ENCODE measurements at places on chromosomes 2 and 18.

- no peak for DNase-seq
Measured at GRCh38 chr18:10343778-10344177, 110.7 kb upstream of the APCDD1 start.

- no peak for DNase-seq
Measured at GRCh38 chr2:66488946-66489345, 54.0 kb downstream of the MEIS1 start.

DNA sequence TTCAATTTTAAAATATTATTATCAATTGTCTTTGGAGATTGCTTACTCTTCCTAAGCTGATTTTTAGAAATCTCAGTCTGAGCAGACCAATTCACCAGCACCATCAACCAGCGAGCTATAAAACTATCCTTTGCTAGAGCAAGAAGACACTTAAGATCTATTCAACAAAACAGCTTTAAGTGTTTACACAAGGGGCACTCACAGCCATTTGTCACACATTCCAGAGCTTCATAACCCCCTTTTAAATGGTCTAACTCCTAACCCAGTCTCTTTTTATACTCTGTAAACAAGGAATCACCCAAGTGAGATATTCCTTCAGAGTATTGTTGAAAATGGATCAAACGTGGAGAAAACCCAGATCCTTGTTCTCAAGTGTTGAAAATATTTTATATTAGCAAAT, 1294.1 kb upstream of the CHAC2 start:
- DNase-seq = peak; percentile 1

- no peak for DNase-seq
Measured at GRCh38 chr2:53854678-53855077, 5.1 kb downstream of the GPR75 start.

DNA sequence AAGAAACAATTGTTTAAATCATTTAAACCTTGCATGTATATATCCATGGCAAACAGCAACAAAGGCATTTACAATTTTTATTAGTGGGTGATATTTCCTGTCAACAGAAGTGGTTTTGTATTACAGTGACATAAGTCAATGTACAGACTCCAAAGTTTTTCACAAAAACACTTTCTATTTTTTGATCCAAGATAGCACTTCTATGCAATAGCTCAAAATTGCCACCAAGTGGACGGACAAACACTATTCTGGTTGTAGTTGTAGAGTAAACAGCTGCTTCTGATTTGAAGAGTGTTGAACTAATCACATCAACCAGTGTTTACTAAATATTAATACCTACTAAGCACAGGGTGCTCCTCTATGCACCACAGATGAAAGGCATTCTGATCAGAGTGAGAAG, 421.4 kb downstream of the NCKAP5 start:
- DNase-seq = peak; percentile 27

DNA sequence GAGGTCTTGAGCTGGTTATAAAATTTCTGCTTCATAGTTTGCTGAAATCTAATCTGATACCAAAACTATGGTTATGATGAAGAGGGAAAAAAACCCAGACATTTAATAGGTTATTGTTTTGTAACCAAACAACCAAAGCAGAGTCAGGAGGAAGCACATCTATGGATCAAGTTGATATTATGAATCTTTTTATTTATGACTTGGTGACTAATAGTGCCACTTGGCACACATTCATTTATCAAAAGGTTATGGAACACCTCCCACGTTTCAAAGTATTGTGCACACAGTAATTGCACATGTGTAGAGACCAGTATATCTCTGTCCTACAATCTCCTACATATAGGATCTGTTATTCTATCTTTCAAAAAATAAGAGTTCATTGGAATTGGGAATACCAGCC, 93.0 kb downstream of the DPP4 start:
- DNase-seq = no peak

- peak; percentile 94 for DNase-seq
Measured at GRCh38 chr18:3397031-3397750, 52.8 kb upstream of the TGIF1 start.

- DNase-seq = peak; percentile 38
Measured at GRCh38 chr2:149221898-149222297, 108.5 kb upstream of the LYPD6 start.

- DNase-seq = no peak
Measured at GRCh38 chr2:68434981-68435380, 32.1 kb downstream of the FBXO48 start.

GRCh38 chr2:27353762-27354596, 2.6 kb downstream of the GTF3C2 start:
- DNase-seq = no peak

DNA sequence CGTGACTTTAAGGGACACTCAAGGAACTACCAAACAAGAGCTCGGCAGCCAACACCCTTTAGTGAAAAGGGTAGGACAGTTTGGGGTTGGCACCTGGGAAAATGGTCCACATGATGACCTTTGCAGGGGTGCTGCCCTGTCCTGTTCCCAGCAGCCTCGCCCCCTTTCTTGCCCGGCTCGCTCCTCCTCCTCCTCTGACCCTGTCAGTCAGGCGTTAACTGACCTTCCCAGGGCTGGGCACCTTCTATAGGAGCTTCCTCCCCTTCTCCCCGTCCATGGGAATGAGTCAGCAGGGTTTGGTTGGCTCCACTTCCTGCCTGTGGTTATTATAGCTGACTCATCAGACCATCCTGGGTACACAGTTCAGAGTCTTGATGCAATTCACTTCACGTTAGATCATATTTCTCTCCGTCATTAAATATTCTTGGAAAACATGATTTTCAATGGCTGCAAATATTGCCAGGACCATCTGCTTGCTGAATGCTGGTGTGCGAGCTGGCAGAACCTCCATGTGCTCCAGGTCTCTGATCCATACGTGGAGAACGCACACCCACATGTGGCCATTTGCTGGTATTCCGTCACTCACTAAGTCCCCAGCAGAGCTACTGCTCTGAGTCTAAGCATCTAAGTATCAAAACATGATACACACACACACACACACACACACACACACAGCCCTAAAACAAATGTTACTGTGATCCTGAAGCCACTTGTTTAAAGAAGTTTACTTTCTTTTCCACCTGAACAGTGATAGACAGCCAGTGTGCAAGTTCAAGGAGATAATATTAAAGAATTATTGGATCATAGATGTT, 185.0 kb downstream of the ANAPC1 start:
- peak; percentile 90 for DNase-seq

DNA sequence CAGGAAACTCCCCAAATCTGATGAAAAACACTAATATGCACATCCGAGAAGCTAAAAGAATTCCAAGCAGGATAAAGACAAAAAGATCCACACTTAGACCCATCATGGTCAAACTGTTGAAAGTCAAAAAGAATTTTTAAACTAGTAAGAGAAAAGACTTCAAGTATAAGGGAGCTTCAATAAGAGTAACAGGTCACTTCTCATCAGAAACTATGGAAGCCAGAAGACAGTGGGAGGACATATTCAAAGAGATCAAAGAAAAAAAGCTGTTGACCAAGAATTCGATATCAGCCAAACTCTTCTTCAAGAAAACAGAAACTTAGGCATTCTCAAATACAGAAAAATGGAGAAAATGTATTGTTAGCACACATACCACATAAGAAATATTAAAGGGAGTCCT, 50.4 kb downstream of the ZC3H8 start:
- DNase-seq = peak; percentile 8

All from foreskin melanocyte (primary cell).